ENCODE measurements at places on chromosomes 5 and 9.

GRCh38 chr9:126439402-126439765 is 112.8 kb downstream of the MVB12B start:
- no peak overlapping the region for H3K27ac ChIP-seq
- H3K27me3 ChIP-seq, result no peaks in the 10 kb centered on the region
- H3K4me3 ChIP-seq, result no peak overlapping the region
- peaks cover 21% of the 10 kb centered on the region for H3K4me1 ChIP-seq
- no peak for DNase-seq
- peaks cover 3% of the 10 kb centered on the region for H3K36me3 ChIP-seq

DNA sequence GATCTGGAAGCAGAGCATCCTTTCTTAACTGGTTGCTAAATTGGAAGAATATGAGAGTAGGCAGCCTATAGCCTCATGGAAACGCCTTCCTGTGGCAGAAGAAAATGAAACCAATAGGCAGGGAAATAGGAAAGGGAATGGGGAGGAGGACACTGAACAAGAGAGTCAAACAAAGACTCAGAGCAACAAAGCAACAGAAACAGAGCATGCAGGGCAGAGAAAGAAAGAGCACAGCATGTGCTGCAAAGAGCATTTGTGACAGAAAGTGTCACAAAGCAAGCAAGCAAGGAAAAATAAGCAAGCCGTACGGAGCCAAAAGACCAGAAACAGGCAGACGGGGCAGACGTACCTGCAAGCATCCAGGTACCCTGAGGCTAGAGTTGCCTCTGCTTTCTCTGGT is 123.1 kb downstream of the RAPGEF6 start:
- no peaks in the 10 kb centered on the region for H3K4me1 ChIP-seq
- H3K36me3 ChIP-seq, result peaks cover 9% of the 10 kb centered on the region
- H3K4me3 ChIP-seq, result no peak overlapping the region
- no peak overlapping the region for H3K27ac ChIP-seq

DNA sequence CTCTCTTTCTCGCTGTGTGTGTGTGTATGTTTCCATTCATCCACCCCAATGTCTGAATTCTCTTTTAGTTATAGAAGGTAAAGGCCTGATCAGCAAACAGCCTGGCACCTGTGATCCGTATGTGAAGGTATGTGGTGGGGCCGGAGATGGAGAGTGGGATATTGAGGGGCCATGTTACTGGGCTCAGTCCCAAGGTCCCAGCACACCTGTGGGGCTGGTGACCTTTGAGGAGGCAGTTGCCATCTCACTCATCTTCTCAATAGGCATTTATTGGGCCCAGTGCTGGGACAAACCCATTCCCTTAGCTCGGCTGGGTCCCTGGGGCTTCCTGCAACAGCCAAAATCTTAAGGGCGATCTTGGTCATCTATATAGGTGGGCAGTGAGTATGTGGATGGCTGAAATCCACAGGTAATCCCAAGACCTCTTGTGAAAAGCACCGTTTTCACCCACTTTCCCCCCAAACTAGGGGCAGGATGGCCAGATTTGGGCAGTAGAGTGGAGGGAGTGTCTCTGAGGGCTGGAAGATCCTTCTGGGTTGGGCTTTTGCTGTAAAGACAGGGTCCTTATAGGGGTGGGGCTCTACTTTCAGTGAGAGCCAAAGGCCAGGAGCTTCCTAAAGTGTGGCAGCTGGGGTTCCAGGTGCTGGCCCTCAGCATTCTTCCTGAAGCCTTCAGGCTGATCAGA is 19.6 kb downstream of the RGS3 start:
- H3K4me1 ChIP-seq, result peaks cover 3% of the 10 kb centered on the region
- H3K36me3 ChIP-seq, result peaks cover 4% of the 10 kb centered on the region
- no peaks in the 10 kb centered on the region for H3K27me3 ChIP-seq

DNA sequence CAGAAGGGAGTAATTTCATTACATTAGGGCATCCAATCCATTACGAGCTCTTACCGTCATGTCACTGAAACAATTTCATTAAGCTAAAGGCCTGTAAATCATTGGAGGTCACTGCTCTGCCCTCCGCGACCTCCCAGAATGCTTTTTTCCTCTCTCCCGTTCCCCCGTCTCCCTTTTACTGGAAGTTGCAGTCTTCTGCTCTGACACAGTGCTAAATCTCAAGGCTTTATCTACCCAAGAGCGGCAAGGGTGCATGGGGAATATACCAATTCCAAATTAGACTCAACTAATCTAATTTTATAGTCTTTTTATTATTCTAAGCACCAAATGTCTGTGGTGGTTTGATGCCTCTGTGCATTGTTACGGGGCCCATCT is 265.7 kb upstream of the PANK3 start:
- DNase-seq, result no peak
- H3K27me3 ChIP-seq, result peaks cover 65% of the 10 kb centered on the region
- peak overlapping the region; percentile 40 for H3K4me3 ChIP-seq
- no peaks in the 10 kb centered on the region for H3K36me3 ChIP-seq
- peaks cover 28% of the 10 kb centered on the region for H3K4me1 ChIP-seq

GRCh38 chr5:96537386-96537785 is 104.3 kb upstream of the PCSK1 start:
- no peak for DNase-seq
- H3K36me3 ChIP-seq, result no peaks in the 10 kb centered on the region
- no peak overlapping the region for H3K4me3 ChIP-seq
- H3K27ac ChIP-seq, result no peak overlapping the region
- H3K4me1 ChIP-seq, result no peaks in the 10 kb centered on the region

DNA sequence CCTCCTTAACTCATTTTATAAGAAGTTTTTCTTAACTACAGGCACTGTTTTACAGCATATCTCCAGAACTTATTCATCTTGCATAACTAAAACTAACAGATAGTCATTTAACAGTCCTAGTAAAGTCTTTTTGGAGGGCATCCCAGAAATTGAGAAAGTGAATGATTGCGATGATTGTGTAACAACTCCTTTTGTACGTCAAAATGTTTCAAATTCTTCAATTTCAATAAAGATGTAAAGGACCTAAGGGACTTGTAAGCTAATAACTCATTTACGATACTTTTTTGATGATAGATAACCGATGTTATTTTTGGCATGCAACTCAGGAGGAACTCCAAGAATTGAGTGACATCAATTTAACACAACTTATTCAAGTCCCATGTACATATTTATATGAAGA is 42.7 kb downstream of the SVEP1 start:
- H3K4me1 ChIP-seq, result peaks cover 43% of the 10 kb centered on the region
- no peak overlapping the region for H3K4me3 ChIP-seq
- no peak for DNase-seq
- peak overlapping the region; percentile 64 for H3K27ac ChIP-seq
- no peaks in the 10 kb centered on the region for H3K27me3 ChIP-seq

DNA sequence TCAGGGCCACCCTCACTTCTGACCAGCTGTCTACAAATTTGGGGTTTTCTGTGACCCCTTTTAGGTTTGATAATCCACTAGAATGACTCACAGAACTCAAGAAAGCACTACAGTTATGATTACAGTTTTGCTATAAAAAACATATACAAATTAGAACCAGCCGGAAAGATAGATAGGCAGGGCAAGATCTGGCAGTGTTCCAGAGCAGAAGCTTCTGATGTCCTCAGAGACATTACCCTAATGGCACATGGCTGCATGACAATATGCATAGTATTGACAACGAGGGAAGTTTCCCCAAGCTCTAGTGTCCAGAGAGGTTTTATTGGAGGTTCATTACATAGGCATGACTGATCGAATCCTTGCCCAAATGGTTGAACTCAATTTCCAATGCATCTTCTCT is 158.1 kb downstream of the RAB3C start:
- H3K27ac ChIP-seq, result no peak overlapping the region
- no peak overlapping the region for H3K4me3 ChIP-seq
- H3K36me3 ChIP-seq, result no peaks in the 10 kb centered on the region
- peaks cover 15% of the 10 kb centered on the region for H3K4me1 ChIP-seq

DNA sequence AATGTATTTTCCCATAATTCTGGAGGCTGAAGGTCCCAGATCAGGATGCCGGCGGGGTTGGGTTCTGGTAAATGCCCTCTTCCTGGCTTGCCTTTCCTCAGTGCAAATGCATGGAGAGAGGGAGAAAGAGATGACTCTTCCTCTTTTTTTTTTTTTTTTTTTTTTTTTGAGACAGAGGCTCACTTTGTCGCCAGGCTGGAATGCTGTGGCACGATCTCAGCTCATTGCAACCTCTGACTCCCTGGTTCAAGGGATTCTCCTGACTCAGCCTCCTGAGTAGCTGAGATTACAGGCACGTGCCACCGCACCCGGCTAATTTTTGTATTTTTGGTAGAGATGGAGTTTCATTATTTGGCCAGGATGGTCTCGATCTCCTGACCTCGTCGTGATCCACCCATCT is 300.0 kb upstream of the TAS2R1 start:
- H3K27me3 ChIP-seq, result no peaks in the 10 kb centered on the region
- H3K4me3 ChIP-seq, result no peak overlapping the region
- H3K36me3 ChIP-seq, result no peaks in the 10 kb centered on the region
- no peak overlapping the region for H3K27ac ChIP-seq
- H3K4me1 ChIP-seq, result peaks cover 16% of the 10 kb centered on the region

- no peak overlapping the region for H3K4me3 ChIP-seq
- peak overlapping the region; percentile 60 for H3K27ac ChIP-seq
- H3K4me1 ChIP-seq, result peaks cover 28% of the 10 kb centered on the region
- no peak for DNase-seq
Measured at GRCh38 chr5:93034621-93035590, 546.1 kb downstream of the NR2F1-AS1 start.

DNA sequence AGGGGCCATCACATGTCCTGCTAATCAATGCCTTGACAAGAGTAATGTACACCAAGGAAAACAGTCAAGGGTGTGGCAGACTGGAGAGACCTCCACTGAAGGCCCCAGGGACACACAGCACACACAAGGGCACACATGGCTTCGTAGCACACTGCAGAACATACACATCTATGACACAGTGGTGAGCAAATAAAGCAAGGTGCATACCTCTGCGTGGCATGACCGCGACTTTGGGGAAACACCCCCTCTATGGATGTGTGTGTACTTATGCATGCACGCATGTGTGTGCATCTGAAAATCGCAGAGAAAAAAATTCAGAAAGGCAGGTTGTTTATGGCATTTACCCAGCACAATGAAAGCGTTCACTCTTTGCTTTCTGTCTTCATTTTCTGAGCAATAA is 20.5 kb downstream of the SEMA4D start:
- no peaks in the 10 kb centered on the region for H3K27me3 ChIP-seq
- H3K4me1 ChIP-seq, result peaks cover 16% of the 10 kb centered on the region
- H3K27ac ChIP-seq, result peak overlapping the region; percentile 95
- no peak for DNase-seq

- no peaks in the 10 kb centered on the region for H3K27me3 ChIP-seq
- no peak for DNase-seq
- peaks cover 10% of the 10 kb centered on the region for H3K4me1 ChIP-seq
Measured at GRCh38 chr9:123609844-123610243, 253.8 kb downstream of the CRB2 start.

DNA sequence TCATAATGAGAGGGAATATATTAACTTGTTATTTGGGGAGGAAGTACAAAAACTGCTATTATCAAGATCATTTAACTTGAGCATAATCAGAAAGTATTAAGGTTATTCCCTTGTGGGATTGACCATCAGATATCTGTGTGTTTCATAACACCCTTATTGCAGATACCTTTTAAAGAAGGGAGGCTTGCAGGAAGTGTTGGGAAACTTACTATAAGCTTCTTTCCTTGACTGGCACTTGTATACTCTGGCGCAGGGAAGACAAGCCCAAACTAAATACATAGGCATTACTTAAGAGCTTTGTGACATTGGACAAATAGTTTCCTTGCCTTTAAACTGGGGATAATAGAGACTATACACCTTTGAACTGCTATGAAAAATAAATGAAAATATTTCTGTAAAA is 50.9 kb downstream of the PIK3R1 start:
- H3K27me3 ChIP-seq, result no peaks in the 10 kb centered on the region
- H3K4me3 ChIP-seq, result no peak overlapping the region
- no peak for DNase-seq
- peaks cover 12% of the 10 kb centered on the region for H3K36me3 ChIP-seq

DNA sequence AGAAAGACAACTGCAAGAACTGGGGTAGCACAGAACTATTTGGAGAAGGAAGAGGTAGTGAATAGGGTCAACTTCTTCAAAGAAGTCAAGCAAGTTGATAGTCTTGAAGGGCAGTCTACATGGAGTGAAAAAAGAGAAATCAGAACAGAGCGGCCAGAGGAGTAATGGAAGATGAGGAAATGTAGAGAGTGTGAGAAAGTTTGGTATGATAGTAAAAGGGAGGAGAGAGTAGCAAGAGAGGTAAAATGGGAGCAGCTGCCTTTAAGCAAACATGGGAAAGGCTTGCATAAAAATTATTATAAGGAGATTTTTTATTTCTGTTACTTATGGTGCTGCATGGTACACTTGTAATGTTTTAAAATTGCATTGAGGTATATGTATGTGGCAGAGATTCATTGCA is 6.8 kb downstream of the ITGA2 start:
- DNase-seq, result no peak
- H3K4me3 ChIP-seq, result no peak overlapping the region
- H3K27me3 ChIP-seq, result peaks cover 6% of the 10 kb centered on the region
- H3K27ac ChIP-seq, result no peak overlapping the region

DNA sequence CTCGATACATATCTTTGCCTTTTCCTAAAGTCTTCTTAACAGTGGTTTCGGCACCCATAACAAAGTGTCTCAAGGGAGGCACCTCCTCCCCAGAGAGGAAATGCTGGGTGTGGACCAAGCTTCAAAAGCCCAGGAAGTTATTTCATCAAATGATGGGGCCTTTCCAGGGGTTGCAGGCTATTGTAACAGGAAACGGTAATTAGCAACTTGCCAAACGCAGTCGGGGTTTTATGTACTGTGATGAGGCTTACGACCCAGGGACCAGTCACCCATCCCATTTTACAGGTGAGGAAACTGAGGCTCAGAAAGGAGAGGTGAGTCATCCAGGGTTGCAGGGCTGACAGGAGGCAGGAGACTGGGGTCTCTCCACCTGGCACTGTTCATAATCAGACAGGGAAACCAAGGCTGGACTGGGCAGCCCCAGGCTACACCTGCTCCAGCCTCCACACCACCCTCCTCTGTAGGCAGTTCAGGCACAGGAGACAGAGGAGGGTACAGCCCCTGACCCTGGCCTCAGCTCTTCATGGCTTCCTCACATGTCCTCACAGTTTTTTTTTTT is 30.0 kb upstream of the SUSD3 start:
- no peak overlapping the region for H3K27ac ChIP-seq
- peaks cover 7% of the 10 kb centered on the region for H3K36me3 ChIP-seq
- H3K27me3 ChIP-seq, result no peaks in the 10 kb centered on the region
- no peak for DNase-seq
- H3K4me1 ChIP-seq, result peaks cover 6% of the 10 kb centered on the region
- H3K4me3 ChIP-seq, result no peak overlapping the region

DNA sequence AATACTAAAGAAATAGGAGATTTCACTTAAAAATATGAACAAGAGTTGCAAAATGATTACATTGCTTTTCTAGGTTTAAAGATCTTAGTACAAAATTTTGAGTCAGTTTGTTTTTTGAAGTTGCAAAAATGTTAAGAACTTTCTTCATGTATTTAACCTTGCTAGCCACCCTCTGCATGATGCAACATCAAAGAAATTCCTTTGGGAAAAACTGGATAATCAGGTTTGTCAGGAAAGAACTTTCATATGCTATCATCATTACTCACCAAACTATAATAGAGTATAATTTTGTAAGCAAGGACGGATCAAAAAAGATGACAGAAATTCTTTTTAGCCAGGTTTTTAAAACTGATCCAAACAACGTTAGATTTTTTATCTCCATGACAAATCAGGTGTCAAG is 116.9 kb upstream of the MRPS30 start:
- no peak for DNase-seq
- H3K4me3 ChIP-seq, result no peak overlapping the region
- H3K27me3 ChIP-seq, result no peaks in the 10 kb centered on the region

GRCh38 chr5:135632798-135633197 is 54.0 kb upstream of the CXCL14 start:
- H3K27me3 ChIP-seq, result peaks cover 5% of the 10 kb centered on the region
- peaks cover 12% of the 10 kb centered on the region for H3K4me1 ChIP-seq
- no peak overlapping the region for H3K4me3 ChIP-seq

- no peak overlapping the region for H3K4me3 ChIP-seq
- no peaks in the 10 kb centered on the region for H3K36me3 ChIP-seq
- H3K27ac ChIP-seq, result no peak overlapping the region
- peaks cover 26% of the 10 kb centered on the region for H3K27me3 ChIP-seq
Measured at GRCh38 chr5:6264394-6264793, 114.0 kb downstream of the MED10 start.

Measured in mesothelial cell of epicardium (in vitro differentiated cells).